ENCODE measurements at places on chromosomes 16 and 17. TPM values are rescaled to one million over a fixed set of nuclear protein-coding genes. Genes with fewer than 3 reads are reported as not detected.

PRR35 gene
- total RNA-seq, result not detected

KRTAP1-1 gene
- total RNA-seq, result not detected

TBKBP1 gene
- total RNA-seq, result 6.3 TPM

KRTAP4-12 gene
- not detected for total RNA-seq

KCNJ18 gene
- total RNA-seq, result not detected

DNA sequence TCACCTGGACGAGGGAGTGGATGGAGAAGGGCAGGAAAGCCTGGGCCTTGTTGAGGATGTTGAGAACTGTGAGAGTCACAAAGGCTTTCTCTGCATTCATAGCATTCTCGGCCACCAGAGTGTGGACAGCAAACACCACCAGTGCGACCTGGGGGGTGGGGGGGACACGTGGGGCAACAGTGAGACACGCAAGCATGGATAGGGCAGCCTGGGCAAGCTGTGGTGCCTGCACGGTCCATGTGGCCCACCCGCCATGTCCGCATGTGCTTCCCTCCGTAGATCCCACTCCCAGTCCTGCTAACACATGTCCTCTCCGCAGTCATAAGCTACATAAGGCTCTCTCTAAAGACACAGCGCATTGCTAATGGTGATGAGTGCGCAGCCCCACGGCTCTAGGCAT is 34.5 kb downstream of the ABCC6 start:
- no peak for DNase-seq

DNA sequence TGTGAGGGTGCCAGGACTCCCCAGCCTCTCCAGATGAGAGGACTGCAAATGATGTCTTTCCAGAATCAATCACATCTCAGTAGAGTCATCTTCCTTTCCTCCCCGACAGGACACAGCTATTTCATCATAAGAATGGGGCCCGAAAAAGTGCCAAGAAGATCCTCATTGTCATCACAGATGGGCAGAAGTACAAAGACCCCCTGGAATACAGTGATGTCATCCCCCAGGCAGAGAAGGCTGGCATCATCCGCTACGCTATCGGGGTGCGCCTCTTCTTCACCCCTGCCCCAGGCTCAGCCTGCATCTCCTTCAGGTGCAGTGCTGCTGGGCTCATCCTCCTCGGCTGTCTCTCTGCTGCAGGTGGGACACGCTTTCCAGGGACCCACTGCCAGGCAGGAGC is 14.3 kb downstream of the ITGAD start:
- no peak for DNase-seq

DNA sequence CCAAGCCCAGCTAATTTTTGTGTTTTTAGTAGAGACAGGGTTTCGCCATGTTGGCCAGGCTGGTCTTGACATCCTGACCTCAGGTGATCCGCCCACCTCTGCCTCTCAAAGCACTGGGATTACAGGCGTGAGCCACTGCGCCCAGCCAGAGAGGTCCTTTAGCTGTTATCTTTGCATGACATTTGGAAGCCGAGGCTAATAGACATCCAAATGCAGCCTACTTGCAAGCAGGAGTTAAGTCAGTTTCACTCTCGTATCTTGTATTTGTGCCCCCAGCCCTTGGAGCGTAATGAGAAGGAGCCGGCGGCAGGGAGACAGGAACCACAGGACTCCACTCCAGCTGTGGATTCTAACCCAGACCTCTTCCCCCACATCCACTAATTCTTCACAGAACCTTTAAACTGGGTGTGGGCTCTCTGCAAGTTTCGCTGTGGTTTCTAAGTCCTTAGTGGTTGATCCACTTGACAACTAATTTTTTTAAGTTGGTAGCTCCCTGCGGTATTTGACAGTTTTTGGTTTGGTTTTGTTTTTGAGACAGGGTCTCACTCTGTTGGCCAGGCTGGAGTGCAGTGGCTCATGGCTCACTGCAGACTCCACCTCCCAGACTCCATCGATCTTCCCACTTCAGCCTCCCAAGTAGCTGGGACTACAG is 3.1 kb upstream of the CYTH1 start:
- no peak for DNase-seq

GRCh38 chr16:56193951-56194726 is 2.9 kb downstream of the GNAO1 start:
- peak; percentile 67 for DNase-seq

All from tibial nerve (tissue), 4 donors.